ENCODE measurements at places on chromosomes 3 and 15. TPM values are rescaled to one million over a fixed set of nuclear protein-coding genes. Genes with fewer than 3 reads are reported as not detected.

GRCh38 chr3:63228677-63229076 lies 49.4 kb upstream of the SYNPR start:
- DNase-seq = peak; percentile 65

Gene CCDC54
- 1.4 TPM for total RNA-seq

DNA sequence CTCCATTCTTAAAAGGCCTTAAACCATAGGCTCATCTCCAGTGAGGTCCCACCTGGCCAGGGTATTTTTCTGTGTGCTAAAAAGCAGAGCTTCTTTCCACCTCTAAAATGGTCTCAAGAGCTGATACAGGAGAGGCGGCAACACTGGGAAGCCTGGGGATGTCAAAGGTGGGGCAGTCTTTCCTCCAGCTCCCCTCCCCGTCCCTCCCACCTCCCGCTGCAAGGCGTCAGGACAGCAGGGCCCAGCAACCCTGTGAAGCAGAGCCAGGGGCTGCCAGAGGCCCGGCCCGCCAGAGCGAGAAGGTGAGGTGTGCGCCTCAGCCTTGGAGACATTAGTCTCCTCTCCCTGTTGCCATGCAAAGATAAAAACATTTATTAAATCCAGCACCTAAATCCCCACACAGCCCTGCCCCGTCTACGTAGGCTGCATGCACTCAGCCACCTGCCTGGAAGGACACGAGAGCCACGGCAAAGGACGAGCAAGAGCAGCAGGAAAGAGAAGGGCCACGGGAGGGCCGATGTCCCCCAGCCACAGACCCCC lies 75.6 kb downstream of the FAM174B start:
- DNase-seq = no peak

DNA sequence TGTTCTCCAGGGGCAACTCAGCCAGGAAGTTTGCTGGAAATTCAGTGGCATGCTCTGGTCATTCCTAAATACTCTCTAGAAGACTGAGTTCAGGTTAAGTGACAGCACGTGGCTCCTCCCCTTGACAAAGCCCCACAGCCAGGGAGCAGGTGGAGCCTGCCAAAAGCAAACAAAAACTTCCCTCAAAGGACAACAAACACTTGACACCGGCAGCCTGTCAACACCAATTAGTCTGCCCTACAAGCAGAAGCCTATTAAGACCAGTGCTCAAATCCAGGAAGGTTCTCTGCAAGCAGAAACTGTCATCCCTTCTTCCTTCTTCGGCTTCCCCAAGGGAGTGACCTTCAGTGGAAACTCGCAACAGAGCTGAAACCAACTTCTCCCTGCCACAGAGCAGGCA lies 5.0 kb downstream of the MEX3B start:
- no peak for DNase-seq

- DNase-seq = peak; percentile 45
Observed at GRCh38 chr3:182479419-182480336, 313.6 kb upstream of the ATP11B start.

- no peak for DNase-seq
Observed at GRCh38 chr3:195911946-195912270, 3.6 kb upstream of the TNK2 start.

- no peak for DNase-seq
Observed at GRCh38 chr15:44033894-44034293, 161.2 kb downstream of the FRMD5 start.

Gene KLHL40
- not detected for total RNA-seq

DNA sequence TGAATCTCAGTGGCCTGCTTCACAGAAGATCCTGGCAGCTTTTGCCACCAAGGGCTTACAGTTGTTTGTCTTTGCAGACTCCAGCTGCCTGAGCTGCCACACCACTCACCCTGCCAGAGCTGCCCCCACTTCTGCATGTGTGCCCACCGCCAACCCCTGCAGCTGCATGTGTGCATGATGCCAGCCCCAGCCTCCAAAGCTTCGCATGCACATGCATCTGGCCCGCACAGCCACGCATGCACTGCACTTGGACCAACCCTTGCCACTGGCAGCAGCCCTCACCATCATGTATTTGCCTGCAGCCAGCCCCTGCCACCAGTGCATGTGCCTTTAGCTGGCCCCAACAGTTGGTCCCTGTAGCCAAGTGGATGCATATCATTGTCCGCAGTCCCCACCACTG lies 31.3 kb downstream of the CCDC54 start:
- no peak for DNase-seq

- no peak for DNase-seq
Observed at GRCh38 chr3:70608434-70608833, 296.0 kb upstream of the MDFIC2 start.

GRCh38 chr3:187323091-187323490 lies 31.6 kb upstream of the MASP1 start:
- DNase-seq = no peak

Gene SAMD7
- total RNA-seq = 1.9 TPM

DNA sequence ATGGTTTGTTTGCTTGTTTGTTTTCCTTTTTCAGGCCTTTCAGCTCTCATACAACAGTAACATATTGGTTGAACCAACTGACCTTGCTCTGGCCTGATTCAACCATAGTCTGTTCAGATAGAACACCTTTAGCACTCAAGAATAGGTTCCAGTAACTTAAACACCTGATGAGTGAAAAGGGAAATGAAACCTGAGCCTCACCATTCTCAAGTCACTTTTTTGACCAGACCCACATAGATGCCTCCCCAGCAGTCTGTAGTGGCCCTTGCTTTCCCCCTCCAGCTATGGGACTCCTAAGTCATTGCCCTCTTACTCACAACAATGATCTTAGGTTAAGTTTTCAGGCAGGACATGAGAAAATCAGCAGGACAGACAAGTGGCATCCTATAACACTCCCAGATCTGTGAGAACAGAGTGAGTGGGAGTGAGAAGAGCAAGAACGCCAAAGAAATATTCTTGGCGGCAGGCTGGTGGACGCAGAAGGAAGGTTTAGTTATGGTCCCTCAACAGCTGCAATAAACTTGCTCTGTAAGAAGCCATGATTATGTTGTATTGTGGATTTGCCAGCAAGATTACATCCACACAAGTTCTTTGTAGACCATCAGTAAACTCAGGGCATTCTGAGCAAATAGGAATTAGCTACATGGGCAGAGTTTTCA lies 367.5 kb downstream of the MECOM start:
- no peak for DNase-seq

DNA sequence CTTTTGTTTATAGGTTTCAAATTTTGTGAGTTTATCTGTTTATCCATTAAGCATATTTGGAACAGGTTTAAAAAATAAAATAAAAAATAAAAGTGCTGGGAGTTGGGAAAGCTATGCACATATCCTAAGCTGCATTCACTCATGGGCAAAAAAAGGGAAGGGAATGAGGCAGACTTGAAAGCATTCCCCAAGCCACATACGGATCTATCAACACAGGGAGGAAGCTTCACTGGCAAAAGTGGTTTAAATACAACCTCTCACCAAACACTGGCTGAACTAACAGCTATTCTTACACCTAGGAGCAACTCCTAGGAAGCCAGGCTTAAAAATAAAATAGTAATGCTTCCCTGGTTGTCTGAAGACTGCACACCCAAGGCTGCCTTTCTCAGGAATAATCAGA lies 101.2 kb downstream of the PCCB start:
- peak; percentile 13 for DNase-seq

Gene PRR20G
- total RNA-seq = 3.9 TPM

GRCh38 chr3:160885791-160886286 lies 129.8 kb downstream of the PPM1L start:
- peak; percentile 19 for DNase-seq

Gene IMPG2
- 2.6 TPM for total RNA-seq

- DNase-seq = peak; percentile 28
Observed at GRCh38 chr15:81337713-81338157, 13.8 kb upstream of the STARD5 start.

Gene XYLB
- 1.4 TPM for total RNA-seq

DNA sequence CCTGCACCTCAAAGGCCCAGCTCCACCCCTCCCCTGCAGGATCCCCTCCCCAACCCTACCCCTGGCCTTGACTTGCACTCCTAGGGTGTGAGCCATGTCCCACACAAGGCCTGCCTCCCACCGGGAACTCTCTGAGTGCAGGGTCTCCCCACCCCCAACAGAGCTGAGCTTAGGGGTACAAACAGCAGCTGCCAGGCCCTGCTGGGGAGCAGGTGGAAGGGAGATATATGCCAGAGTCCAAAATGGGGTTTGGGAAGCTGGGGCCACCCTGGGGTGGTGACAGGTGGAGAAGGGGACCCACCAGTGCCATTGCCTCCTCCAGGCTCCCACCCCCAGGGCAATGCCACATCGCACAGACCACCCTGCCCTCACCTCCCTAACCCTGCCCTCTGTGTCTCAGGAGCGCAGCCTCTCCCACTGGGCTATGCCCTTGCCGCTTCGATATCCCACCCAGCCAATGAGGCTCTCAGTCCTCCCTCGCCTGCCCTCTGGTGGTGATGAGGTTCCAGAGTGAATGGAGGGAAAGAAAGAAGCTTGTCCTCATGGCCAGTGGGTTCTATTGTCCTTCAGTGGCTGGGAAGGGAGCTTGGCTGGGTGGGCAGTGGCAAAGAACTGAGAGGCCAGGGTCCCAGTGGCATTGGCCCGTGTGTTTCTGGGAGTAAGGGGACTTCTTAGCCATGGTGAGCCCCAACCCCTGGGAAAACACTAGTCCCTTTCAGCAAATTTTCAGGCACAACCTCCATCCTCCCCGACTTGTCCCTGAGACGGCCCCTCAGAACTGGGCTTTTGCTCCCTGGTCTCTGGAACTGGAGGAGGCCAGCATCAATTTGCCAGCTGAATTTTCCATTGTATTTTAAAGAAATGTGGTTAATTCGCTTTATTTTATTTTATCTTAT lies 46.8 kb downstream of the CYP11A1 start:
- DNase-seq = peak; percentile 66

DNA sequence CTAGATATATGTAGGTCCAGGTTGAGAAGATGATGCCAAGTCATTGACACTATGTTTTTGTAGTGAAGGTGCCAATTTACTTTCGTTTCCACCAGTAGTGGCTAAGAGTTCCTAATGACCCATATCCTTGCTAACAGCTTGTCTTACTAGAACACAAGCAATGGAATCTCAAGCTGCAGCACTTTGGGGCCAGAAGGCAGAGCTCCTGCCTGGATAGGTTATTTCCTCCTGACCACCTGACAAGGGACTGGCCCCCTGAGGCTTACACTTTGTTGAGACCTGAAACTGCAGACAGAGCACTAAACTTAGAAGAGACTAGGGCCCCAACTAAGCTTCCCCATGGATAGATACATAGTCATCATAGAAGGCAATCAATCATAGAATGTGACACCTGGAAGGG lies 11.7 kb downstream of the ONECUT1 start:
- no peak for DNase-seq

- no peak for DNase-seq
Observed at GRCh38 chr3:50401978-50402595, 42.8 kb upstream of the TMEM115 start.

- DNase-seq = no peak
Observed at GRCh38 chr3:45171283-45171682, 25.1 kb upstream of the CDCP1 start.

DNA sequence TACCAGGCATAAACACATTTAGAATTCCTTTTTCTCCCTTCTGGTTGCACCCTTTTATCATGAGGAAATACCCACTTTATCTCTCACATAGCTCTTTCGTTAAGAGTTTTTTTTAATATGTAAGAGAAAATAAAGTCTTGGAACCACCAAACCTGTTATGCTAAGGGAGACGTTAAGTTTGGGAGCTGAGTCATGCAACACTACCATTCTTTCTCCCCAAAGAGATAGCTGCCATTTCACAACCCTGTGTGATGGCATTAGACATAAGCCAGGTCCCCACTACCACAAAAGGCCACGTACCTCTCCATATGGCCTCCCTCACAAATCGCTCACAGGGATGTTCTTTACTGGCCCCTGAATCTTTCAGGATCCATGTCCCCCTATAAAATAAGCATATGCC lies 7.6 kb upstream of the NIPA1 start:
- no peak for DNase-seq

DNA sequence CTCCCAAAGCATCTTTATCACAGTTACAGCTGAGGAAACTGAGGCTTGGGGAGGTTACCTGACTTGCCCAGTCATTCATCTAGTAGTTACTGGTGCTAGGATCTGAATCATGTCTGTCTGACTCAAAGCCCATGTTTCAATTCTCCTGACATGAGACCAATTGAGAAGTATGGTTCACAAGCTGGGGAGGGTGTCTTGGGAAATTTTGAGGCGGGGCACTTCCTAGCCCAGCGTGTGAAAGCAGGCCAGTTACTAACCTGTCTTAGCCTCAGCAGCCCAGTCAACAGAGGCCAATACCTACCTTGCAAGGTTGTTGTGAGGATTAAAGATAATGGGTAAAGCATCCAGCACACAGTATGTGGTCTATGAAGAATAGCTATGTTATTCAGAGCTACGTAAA lies 37.0 kb downstream of the CLDN18 start:
- no peak for DNase-seq

Gene WDR48
- 59.9 TPM for total RNA-seq

Gene RYR3
- 11.6 TPM for total RNA-seq

Gene ELP6
- 11.3 TPM for total RNA-seq

- no peak for DNase-seq
Observed at GRCh38 chr3:24133942-24134341, 188.9 kb downstream of the NR1D2 start.

DNA sequence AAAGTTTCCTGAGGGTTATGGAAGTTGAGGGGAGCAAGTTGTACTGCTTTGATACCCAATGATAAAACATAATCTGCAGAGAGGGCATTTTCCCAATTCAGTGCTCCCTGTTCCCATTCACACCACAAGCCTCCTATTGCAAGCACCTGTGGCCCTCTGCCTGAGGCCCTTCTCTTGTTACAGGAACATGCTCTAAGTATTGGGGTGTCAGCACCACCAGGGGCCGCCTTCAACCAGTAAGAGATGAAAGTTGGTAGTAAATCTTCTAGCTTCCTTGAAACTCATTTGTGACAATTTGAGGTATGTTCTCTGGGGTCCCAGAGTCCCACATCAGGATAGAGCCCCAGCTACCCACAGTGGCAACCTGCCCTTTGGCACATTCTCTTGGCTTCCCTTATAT lies 265.4 kb upstream of the ARHGEF26 start:
- DNase-seq = no peak

DNA sequence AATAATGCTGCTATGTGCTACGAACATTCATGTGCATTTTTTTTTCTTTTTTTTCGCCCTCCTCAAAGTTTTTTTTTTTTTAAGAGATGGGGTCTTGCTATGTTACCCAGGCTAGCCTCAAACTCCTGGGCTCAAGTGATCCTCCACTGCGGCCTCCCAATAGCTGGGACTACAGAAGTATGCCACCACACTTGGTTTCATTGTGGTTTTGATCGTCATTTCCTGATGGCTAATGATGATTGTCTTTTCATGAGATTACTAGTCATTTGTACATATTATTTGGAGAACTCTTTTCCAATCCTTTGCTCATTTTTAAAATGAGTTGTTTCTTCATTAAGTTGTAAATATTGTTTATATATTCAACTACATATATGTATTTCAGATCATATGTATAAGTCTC lies 48.8 kb downstream of the FBXO22 start:
- no peak for DNase-seq

Gene ITIH1
- 1.2 TPM for total RNA-seq

All from umbilical cord (tissue), 2 donors.